ENCODE measurements at places on chromosomes 5 and 9. TPM values are rescaled to one million over a fixed set of nuclear protein-coding genes. Genes with fewer than 3 reads are reported as not detected.
A peak's percentile ranks its signal among the peaks of the same experiment; 100 is the strongest.

DNA sequence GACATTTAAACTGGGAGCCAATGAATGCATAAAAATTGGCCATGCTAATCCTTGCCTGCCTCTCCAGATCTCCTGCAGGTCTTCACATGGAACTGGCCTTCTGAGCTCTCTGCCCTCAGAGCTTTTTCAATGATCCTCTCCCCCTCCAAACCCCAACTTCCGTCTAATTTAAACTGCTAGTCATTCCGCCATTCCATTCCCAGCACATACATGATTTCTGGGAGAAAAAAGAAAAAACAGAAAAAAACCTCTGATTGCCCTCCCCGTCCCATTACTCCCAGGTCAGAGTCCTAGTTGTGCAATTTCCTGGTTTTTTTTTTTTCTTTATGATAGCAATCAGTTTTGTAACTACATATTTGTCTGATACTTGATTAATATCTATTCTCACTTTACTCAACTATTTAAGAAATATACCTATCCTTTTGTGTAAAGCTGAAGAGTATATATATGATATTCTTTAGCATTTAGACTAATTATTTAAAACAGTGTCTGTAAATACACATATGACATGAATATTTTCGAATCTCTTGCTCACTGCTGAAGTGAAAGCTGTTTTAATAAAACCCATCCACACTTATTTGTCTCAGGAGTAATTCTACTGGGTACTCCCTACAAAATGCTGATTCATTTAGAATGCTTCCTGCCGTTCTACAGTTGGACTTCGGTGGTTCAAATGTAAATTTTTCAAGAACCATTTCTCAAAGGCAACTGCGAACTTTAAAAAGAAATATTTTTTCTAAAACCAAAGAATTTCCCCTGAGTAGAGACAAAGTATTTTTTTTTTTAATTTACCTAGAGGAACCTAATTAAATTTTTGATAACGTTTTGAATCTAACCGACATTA, 1.6 kb downstream of the HINT1 start:
- H3K4me3 ChIP-seq, result no peak overlapping the region
- H3K36me3 ChIP-seq, result peaks cover 7% of the 10 kb centered on the region
- no peak for DNase-seq

GRCh38 chr5:6856653-6857052, 143.4 kb downstream of the TENT4A start:
- H3K36me3 ChIP-seq, result no peaks in the 10 kb centered on the region
- H3K27me3 ChIP-seq, result no peaks in the 10 kb centered on the region
- H3K4me1 ChIP-seq, result no peaks in the 10 kb centered on the region
- H3K4me3 ChIP-seq, result no peak overlapping the region
- DNase-seq, result no peak
- no peak overlapping the region for H3K27ac ChIP-seq

IFNA13 gene
- total RNA-seq, result not detected

PCDHGB3 gene
- total RNA-seq, result 9.7 TPM

GRCh38 chr5:57841676-57842363, 359.2 kb upstream of the ACTBL2 start:
- no peaks in the 10 kb centered on the region for H3K4me1 ChIP-seq
- H3K27ac ChIP-seq, result no peak overlapping the region
- H3K36me3 ChIP-seq, result no peaks in the 10 kb centered on the region

HAVCR2 gene
- 21.6 TPM for total RNA-seq

- peaks cover 7% of the 10 kb centered on the region for H3K4me1 ChIP-seq
- DNase-seq, result no peak
- no peaks in the 10 kb centered on the region for H3K27me3 ChIP-seq
- H3K36me3 ChIP-seq, result no peaks in the 10 kb centered on the region
These were observed 90.7 kb downstream of the NR3C1 start for GRCh38 chr5:143312822-143313221.

DNA sequence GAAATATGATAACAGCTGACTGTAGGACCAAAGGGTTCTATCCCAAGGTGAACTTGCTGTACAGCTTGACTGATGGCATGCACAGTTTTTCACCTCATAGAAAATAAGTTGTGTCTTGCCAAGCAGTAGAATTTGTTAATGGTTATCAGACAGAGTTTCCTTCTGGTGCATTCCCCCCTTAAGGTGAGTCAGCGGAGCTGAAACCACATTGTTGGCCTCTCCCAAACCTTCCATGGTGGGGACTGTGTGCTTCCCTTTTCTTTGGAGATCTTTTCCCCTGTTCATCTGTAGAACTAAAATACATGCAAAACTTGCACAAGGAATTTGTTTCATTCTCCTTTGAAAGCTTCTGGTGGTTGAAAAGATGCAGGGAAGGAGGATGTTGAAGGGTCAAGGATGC, 179.8 kb downstream of the FGF1 start:
- peaks cover 3% of the 10 kb centered on the region for H3K4me1 ChIP-seq
- H3K4me3 ChIP-seq, result no peak overlapping the region
- H3K27ac ChIP-seq, result no peak overlapping the region
- no peak for DNase-seq
- no peaks in the 10 kb centered on the region for H3K27me3 ChIP-seq

DNA sequence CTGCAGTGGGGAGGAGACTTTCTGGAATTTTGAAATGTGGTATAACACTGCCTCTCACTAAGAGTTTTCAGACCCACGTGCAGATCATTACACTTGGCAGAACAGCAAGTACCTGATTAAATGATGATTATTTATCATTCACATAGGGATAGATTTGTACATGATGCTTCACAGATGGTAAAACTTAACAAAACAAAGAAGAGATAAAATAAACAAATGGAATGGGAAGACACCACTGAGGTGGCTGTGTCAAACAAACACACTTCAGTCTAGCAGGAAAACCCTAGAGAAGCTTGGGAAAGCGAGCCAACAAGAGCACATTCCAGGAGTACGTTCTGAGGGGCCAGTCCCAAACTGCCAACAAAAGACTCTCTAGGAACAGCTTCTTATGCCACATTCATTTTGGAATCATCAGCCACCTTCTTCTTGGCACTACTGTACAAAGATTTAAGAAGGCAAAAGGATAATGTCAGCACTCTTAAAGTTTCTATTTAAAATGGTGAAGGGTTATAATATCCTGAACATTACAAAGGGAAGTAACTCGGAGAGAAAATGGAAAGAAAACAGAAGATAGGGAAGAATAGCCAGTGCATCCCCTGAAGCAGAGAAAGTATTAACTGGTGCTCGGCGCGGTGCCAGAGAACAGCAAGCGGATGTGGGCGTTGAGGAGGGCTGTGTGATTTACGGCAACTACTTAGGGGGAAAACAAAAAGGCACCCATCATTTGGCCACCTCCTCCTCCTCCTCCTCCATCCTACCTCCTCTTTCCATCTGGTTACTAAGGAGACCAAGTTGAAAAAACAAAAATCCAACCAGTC, 1.6 kb downstream of the MED27 start:
- no peaks in the 10 kb centered on the region for H3K27me3 ChIP-seq
- peak overlapping the region; percentile 79 for H3K4me3 ChIP-seq
- peak; percentile 87 for DNase-seq

- no peaks in the 10 kb centered on the region for H3K4me1 ChIP-seq
- no peaks in the 10 kb centered on the region for H3K27me3 ChIP-seq
- H3K4me3 ChIP-seq, result no peak overlapping the region
- H3K36me3 ChIP-seq, result no peaks in the 10 kb centered on the region
These were observed 308.7 kb downstream of the AGTPBP1 start for GRCh38 chr9:85433046-85433445.

- peaks cover 7% of the 10 kb centered on the region for H3K4me1 ChIP-seq
- H3K36me3 ChIP-seq, result no peaks in the 10 kb centered on the region
- peak within 1 kb of the TSS; percentile 98 for H3K4me3 ChIP-seq
These were observed at the start of gene TENT4A for GRCh38 chr5:6713274-6714225. Gene TENT4A, plus strand, starts transcription at chr5:6713432. Its CDS starts 552 bp downstream, at chr5:6713984.

RELL2 gene
- total RNA-seq, result 1.9 TPM

DNA sequence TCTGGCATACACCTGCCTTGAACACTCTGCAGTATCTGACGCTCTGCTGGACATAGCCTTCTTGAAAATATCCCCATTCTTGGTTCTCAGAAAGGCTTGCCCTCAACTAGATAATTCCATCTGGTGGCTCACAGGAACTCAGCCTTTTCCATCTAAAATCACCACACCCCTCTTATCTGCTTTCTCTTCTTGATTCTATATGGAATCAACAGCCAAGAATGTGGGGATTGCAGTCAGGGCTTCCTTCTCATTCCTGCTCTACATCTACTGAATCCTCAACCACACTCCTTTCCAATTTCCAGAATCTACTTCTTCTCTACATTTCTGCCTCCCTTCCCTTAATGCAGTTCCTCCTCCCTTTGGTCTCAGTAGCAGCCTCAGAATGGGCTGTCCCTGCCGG, 170.1 kb downstream of the SEMA5A start:
- no peak for DNase-seq
- H3K27ac ChIP-seq, result no peak overlapping the region
- no peaks in the 10 kb centered on the region for H3K36me3 ChIP-seq
- no peak overlapping the region for H3K4me3 ChIP-seq
- H3K4me1 ChIP-seq, result no peaks in the 10 kb centered on the region
- no peaks in the 10 kb centered on the region for H3K27me3 ChIP-seq

PLPP7 gene
- 9.5 TPM for total RNA-seq

GRCh38 chr9:93072383-93072795, 13.9 kb downstream of the SUSD3 start:
- DNase-seq, result peak; percentile 67
- no peaks in the 10 kb centered on the region for H3K27me3 ChIP-seq

ATOSB gene
- total RNA-seq, result 25.4 TPM

DNA sequence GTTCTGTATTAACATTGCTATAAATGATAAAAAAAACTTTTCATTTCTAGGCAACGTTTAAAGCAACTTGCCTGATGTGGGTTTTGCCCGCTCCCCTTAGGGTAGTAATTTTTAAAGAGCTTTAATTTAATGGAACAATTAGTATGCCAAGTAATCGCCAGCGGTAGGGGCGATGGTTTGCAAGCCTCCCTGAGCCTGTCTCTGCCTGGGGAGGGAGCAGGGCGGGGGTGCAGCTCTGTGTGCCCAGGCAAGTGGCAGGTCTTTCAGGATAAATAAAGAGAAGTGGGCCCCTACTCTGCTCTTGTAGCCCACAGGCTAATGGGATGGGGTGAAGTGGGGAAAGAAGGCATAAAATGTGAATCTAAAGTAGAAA, 13.8 kb upstream of the TGFBI start:
- no peak overlapping the region for H3K4me3 ChIP-seq
- no peaks in the 10 kb centered on the region for H3K36me3 ChIP-seq
- H3K27me3 ChIP-seq, result no peaks in the 10 kb centered on the region
- H3K4me1 ChIP-seq, result peaks cover 19% of the 10 kb centered on the region
- no peak overlapping the region for H3K27ac ChIP-seq
- no peak for DNase-seq

DNA sequence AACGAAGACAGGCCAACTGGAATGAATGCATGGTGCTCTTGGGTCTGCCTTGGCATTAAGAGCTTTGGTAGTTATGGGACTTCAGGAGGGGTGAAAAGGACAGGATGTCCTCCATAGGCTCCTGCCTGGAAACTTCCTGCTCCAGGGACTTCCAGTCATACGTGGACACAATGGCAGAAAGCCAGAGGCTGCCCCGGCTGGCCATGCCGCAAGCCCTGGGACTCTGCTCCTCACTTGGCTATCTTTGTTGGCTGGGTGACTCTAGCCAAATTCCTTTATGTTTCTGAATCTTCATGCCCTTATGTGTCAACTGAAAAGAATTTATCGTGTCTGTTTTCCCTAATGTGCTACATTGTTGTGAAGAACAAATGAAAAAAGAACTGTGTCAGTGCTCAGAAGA, 136.9 kb downstream of the SIL1 start:
- no peak overlapping the region for H3K4me3 ChIP-seq
- H3K4me1 ChIP-seq, result peaks cover 12% of the 10 kb centered on the region
- DNase-seq, result peak; percentile 86
- H3K27me3 ChIP-seq, result no peaks in the 10 kb centered on the region
- no peak overlapping the region for H3K27ac ChIP-seq

SPATA31D4 gene
- total RNA-seq, result not detected

CMYA5 gene
- 1.0 TPM for total RNA-seq

DNA sequence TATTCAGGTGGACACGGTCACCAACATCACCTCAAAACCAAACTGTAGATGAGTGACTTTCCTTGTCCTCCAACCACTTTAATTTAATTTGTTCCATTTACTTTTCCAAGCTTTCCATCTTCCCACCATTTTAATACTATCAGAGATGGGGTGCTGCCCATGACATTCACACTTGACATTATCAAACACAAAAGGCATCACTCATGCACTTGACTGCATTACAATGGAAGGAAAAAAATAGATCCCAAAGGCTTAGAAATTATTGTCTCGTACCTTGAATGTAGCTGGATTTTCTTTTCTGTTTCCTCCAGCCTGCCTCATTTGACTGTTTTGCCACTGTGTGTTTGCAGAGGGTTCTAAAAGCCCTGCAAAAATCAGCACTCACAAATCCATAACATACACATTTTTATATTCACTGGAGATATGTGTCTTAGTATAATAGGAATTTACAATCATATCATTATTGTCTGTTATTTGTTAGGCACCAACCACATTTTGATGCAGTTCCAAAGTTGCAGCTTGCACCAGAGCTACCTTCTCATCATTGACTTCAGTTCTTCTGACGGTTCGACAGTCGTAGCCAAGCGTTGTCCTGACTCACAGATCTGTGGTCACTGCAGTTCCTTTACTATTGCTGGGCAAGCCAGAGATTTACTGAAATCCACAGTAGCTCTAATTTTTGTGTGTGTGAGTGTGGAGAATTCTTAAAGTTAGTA, 712.3 kb upstream of the WWC1 start:
- DNase-seq, result no peak
- no peaks in the 10 kb centered on the region for H3K27me3 ChIP-seq
- H3K4me3 ChIP-seq, result no peak overlapping the region
- no peaks in the 10 kb centered on the region for H3K36me3 ChIP-seq

DNA sequence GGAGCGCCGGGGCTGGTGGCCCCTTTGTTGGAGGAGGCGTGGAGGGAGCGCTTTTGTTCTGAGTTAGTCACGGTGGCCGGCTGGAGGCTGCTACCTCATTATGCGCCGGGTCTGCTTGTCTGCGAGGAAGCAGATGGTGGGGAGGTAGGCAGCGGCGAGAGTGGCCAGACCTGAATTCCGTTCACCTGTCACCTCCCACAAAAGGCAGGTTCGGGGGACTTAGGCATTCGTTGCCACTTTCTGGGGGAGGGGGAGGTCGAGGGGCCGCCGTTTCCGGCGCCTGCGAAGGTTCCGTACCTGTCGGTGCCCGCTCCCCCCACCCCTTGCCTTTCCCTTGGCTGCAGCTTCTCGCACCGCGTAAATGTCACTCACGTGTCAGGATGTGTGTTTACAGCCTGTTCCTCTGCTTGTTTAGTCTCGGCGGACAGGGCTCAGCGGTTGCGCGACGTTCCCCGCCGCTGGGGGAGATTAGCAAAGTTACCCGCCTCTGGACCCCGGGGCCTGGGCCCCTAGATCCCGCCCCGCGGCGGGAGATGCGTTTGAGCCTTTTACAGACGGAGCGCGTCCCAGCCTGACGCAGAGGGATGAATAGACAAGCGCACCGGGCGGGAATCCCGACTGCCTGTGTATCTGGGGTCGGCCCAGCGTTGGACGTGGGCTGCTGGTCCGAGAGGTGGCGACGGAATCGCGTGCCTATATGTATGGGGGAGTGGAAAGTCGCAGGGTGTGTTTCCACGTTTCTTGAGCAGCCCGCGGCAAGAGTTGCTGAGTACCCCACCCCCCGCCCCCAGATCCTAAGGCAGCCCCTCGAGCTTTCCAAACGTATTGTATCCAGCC, 2.7 kb upstream of the LHX2 start:
- no peak overlapping the region for H3K4me3 ChIP-seq
- DNase-seq, result no peak
- H3K36me3 ChIP-seq, result no peaks in the 10 kb centered on the region
- H3K27me3 ChIP-seq, result peaks cover 1% of the 10 kb centered on the region

GRCh38 chr5:167702014-167702413, 589.4 kb upstream of the WWC1 start:
- H3K27ac ChIP-seq, result no peak overlapping the region
- no peaks in the 10 kb centered on the region for H3K4me1 ChIP-seq
- H3K27me3 ChIP-seq, result no peaks in the 10 kb centered on the region
